Endothelial cell of umbilical vein (primary cell): ENCODE measurements at places on chromosomes 3 and 15. TPM values are rescaled to one million over a fixed set of nuclear protein-coding genes. Genes with fewer than 3 reads are reported as not detected.

- H3K4me3 ChIP-seq: no peak overlapping the region
- no peaks in the 10 kb centered on the region for H3K36me3 ChIP-seq
- DNase-seq: no peak
- no peaks in the 10 kb centered on the region for H3K27me3 ChIP-seq
- no peak overlapping the region for H3K27ac ChIP-seq
These were observed 19.5 kb downstream of the SETMAR start for GRCh38 chr3:4322635-4323034.

GRCh38 chr3:105868742-105869530 lies at the start of gene CBLB:
Gene CBLB (minus strand): TSS chr3:105869012. CDS start chr3:105867577, 1,435 bp downstream.
- no peaks in the 10 kb centered on the region for H3K27me3 ChIP-seq
- H3K4me1 ChIP-seq: peaks cover 34% of the 10 kb centered on the region
- H3K4me3 ChIP-seq: peak within 1 kb of the TSS; percentile 84
- H3K36me3 ChIP-seq: no peaks in the 10 kb centered on the region
- DNase-seq: peak; percentile 96

DNA sequence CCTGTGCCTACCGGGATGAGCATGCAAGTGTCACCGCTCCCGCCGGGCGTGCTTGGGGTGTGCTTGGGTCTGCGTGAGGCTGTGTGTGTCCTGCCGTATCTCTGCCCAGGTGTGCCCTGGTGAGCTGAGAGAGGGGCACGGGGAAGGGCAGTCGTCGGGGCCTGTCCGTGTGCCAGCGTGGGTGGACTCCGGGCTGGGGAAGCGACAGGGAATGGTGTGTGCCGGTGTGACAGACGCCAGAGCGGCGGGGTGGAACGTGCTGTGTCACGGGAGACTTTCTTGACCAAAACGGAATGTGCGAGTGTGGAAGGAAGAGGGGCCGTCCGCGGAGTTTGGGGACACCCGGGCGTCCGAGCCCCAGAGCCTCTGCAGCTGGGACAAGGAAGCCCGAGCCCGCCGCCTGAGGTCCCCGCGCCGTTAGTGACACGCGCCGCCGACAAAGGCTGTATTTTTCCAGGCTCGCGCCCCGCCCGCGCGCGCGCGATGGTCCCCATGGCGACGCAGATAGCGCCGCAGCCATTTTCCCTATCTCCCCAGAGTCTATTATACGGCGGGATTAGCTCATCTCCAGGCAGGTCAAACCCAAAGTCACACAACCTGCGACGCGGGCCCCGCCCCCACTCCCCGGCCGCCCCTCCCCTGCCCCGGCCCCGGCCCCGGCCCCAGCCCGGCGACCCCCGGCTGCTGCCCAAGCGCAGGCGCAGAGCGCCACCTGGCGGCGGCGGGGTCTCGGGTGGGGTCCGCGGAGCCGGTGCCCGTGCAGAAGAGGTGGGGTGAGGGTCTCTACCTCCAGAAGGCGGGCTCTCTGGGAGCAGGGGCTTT lies 4.5 kb upstream of the GATA2 start:
- no peaks in the 10 kb centered on the region for H3K27me3 ChIP-seq
- peak; percentile 52 for DNase-seq
- peaks cover 13% of the 10 kb centered on the region for H3K4me1 ChIP-seq
- H3K27ac ChIP-seq: no peak overlapping the region
- H3K36me3 ChIP-seq: no peaks in the 10 kb centered on the region

GRCh38 chr15:68542771-68543164 lies 36.0 kb upstream of the CORO2B start:
- no peaks in the 10 kb centered on the region for H3K36me3 ChIP-seq
- peak overlapping the region; percentile 74 for H3K27ac ChIP-seq
- H3K4me1 ChIP-seq: peaks cover 18% of the 10 kb centered on the region
- no peak overlapping the region for H3K4me3 ChIP-seq
- DNase-seq: no peak
- no peaks in the 10 kb centered on the region for H3K27me3 ChIP-seq

GOLGA6D gene
- total RNA-seq: not detected in 2 replicates
